ENCODE measurements at places on chromosomes 5 and 9.
A peak's percentile ranks its signal among the peaks of the same experiment; 100 is the strongest.

- DNase-seq = no peak
Observed at GRCh38 chr5:72692231-72692637, 124.2 kb upstream of the TNPO1 start.

DNA sequence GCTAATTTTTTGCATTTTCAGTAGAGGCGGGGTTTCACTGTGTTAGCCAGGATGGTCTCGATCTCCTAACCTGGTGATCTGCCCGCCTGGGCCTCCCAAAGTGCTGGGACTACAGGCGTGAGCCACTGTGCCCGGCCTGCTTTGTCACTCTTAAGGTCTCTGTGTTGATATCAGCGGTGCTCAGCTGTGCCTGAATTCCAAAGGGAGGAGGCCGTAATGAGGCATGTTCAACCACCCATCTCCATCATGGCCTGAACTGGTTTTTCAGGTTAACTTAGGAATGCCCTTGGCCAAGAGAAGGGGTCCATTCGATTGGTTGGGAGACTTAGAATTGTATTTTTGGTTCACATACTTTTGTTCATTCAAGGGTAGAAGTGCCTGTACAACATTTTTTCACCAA is 22.0 kb downstream of the HSD17B3 start:
- no peak for DNase-seq

- DNase-seq = no peak
Observed at GRCh38 chr5:154260224-154260927, 69.8 kb downstream of the GALNT10 start.

DNA sequence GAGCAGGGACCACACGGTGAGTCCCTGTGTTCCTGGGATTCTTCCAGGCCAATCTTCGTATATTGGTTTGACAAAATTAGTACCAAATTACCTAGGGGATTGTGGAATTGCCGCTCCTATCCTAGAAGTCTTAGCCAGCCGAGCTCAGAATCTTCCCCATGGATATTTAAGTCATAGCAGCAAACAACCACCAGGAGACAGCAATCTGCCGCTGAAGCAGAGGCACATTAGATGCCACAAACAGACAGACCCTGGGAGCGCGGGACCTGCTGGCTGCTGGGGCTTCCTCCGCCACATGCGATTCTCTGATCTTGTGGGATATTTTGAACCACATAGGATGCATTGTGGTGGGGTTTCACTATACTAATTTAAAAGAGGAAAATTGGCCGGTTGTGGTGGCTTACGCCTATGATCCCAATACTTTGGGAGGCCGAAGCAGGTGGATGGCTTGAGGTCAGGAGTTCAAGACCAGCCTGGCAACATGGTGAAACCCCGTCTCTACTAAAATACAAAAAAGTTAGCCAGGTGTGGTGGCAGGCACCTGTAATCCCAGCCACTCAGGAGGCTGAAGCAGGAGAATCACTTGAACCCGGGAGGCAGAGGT is 31.7 kb upstream of the ZBTB43 start:
- no peak for DNase-seq

GRCh38 chr5:80964491-80964890 is 4.3 kb downstream of the RASGRF2 start:
- no peak for DNase-seq

DNA sequence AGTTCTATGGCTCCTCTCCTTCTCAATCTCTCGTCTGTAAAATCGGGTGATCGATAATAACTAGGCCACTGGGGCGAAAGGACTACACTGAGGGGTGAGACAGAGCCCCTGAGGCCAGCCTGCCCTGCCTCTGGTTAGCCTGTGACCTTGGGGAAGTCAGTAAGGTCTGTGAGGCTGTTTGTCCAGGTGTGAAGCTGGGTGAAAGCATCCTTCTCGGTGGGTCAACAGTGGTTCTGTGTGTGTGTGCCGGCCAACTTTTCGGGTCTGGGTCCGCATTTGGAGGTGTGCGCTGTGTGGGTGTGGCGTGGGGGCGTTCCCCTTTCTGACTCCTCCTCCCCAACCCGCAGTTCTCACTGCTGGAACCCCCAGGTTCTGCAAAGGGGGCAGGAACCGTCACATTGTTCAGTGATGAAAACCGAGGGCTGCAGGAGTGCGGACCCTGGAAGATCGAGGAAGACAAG is 5.0 kb upstream of the RNF44 start:
- DNase-seq = peak; percentile 37

DNA sequence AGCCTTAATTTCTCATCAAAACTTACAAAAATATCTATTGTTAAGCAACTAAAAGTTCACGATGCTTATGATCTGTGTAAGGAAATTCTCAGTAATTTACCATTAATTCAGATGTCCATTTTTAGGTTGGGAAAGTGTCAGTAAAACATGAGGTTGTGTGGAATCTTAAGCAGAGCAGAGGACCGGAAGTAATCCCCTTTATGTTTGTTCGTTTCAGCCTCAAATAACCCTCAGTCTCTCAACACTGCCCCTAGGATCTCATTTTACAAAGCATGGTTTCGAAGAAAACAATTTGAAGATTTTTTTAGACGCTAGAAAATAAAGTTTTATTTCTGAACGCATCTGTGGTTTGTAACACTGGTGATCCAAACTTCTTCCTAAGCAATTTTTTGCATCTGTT is 504.2 kb downstream of the MAT2B start:
- no peak for DNase-seq

Data from stimulated activated CD8-positive, alpha-beta memory T cell treated with anti-CD3 and anti-CD28 coated beads, Interleukin-4, amount 100 ng/mL, for 4 hours (primary cell).